ENCODE measurements at places on chromosomes 6 and 20.

GRCh38 chr6:21628160-21628559 is 34.6 kb downstream of the SOX4 start:
- no peak for ATAC-seq

DNA sequence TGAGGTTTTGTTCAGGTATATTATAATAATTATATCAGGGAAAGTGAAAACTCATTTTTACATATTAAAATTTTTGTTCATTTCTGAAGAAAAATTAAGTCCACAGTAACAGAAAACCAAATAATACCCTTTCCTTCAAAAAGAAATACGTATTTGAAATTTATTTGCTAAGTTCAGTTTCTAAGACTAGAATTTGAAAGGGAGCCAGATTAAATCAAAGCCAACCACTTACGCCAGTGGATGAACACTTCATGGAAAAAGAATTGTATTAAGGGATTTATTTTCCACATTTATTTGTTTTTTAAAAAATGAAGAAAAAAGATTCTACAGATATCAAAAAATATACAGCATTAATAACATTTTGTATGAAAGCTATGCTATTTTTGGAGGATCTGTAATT is 654.4 kb downstream of the EYS start:
- ATAC-seq = no peak

GRCh38 chr6:18161431-18161830 is 6.2 kb downstream of the KDM1B start:
- no peak for ATAC-seq

DNA sequence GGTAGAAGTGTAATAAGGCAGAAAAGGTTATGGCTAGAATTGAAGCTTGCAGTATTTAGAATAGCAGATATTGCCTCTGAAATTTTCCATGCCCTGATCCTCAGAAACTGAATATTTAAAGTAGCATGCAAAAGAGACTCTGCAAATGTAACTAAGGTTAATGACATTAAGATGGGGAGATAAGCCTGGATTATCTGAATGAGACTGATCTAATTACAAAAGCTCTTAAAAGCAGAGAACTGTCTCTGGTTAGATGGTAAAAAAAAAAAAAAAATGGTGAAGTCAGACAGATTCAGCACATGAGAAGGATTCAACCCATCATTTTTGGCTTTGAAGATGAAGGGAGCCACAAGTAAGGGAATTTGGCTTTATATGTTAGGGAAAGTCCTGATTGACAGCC is 503.7 kb upstream of the IRAK1BP1 start:
- ATAC-seq = no peak

DNA sequence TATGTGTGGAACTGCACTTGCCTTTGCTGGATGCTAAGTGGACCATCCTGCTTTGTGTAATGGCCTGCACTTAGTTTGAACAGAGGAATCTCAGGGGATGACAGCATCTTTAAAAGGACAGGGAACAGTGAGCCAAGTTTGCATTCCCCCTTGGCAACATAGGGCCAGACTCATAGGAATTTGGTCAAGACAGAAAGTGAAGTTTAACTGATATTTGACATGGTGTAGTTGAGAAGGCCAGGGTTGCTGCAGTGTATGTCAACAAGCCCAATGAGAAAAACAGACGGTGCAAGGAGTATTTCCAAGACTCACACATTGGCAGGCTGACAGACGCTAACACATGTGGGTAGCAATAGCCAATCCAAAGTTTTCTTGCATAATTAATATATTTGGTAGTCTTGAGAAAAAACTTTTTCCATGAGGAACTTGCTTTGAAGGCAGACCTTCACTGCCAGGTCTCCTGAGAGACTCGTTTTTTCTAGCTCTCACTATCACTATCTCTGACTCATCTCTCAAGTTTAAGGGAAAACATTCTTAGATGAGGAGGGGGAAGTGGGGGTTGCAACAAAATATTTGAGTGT is 213.8 kb downstream of the IBTK start:
- no peak for ATAC-seq

- ATAC-seq = no peak
Observed at GRCh38 chr6:10033223-10033829, 381.5 kb downstream of the TFAP2A start.

DNA sequence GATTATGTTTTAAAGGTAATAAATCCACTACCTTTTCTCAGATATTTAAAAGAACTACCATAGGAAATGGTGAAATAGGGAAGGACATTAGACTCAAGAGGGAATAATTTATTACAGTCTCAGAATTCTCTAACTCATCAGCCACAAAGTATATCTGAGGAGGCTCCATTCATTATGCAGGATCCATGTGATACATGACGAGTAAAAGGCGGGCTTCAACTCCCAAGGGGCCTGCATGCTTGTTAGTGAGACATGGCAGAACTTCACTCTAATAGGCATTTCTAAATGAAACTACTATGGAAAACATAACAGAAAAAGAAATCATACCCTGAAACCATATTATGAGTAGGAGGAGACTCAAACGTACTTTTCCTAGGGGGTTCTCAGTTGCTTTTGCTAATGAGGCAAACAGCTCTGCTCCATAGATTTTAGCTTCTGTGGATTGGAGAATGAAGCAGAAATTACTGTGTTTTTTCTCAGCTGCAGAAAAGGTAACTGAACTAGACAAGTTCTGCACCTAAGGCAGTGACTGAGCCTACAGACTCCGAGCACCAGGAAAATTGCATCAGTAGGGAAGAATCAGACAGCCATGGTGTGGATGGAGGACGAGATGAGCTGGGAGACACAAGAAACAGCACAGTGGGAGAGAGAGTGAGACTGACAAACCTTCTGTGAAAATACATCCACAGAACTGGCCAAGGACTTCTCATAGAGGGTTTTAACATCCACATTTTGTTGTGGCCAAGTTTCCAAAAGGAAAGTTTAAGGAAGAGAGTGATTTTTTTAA is 254.6 kb upstream of the PRDM1 start:
- ATAC-seq = no peak

DNA sequence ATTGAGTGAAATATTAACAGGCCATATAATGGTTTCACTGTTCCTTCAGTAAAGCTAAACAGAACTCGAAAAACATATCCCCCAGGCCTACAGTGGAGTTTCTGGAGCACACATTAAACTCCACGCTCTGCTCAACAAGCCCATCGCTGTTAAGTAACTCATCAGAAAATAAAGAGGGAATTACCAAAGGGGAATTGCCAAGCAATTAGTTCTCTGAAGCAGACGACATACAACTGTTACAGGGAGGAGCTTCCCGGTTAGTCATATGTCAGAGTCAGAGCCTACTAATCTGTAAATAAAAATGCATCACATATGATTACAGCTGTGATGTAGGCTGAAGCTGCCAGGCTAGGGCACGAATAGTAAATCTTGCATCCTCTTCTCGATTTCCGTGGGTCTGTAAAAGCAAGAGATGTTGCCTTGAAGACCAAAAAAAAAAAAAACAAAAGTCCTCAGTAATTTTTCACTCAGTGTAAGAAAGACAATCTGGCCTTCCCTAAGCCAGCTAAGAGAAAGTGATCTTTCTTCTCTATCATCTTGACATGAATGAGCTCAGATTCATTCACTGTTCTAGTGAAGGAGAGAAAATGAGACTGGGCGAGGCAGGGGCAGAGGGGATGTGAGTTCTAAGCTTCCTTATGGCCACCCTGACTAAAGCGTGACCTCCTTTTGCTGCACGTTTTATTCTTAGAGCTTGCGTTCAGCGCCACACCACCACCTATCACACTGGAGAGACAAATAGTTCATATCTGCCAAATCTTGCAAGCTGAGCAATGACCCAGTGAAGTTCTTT is 13.8 kb downstream of the ATXN1 start:
- peak; percentile 95 for ATAC-seq

- no peak for ATAC-seq
Observed at GRCh38 chr20:45088247-45088646, 12.7 kb downstream of the KCNS1 start.

DNA sequence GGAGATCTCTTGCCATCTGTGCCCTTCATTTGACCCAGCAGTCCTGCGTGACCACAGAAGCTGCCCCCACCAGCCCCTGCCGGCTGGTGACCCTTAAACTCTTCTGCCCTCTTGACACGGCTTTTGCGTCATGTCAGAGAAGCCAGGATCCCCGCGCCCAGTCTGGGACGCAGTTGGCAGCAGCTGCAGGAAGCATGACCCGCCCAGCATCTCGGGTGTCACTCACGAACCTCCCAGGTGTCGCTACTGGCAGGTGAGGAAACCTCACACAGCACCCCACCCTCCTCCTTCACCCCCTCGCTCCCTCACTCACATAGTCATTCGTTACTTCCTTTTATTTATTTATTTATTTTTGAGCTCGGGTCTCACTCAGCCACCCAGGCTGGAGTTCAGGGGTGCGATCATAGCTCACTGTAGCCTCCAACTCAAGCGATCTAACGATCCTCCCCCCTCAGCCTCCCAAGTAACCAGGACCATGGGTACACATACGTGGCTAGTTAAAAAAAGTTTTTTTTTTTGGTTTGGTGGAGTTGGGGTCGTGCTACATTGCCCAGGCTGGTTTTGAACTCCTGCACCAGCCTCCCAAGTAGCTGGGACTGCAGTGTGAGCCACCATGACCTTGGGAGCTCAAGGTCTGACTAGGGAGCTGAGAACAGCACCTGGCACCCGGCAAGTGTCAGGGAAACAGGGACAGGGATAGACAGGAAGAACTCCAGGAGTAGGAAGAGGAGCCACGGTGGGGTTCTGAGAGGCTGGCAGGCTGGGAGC is 14.1 kb upstream of the SPDEF start:
- ATAC-seq = no peak

DNA sequence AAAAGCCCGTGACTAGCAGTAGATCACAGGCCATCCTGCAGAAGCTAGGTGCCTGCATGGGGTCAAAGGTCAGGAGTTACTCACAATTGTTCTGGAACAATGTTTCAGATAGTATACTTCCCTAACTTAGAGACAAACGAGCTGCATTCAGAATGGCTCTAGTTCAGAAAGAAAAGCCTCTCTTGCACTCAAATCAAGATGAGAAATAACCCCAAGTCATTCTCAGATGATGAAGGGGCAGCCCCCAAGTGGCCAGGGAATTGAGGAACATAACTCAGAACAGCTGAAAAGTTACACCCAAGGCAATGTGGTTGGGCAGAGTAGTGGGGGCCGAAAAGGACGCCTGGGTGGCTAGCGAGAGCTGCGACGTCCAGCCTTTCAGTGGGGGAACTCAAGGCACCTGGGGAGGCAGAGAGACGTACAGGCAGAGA is 27.8 kb downstream of the FYN start:
- ATAC-seq = peak; percentile 27

GRCh38 chr6:156988276-156989158 is 211.3 kb downstream of the ARID1B start:
- no peak for ATAC-seq

GRCh38 chr6:20845592-20845991 is 311.3 kb downstream of the CDKAL1 start:
- ATAC-seq = no peak

DNA sequence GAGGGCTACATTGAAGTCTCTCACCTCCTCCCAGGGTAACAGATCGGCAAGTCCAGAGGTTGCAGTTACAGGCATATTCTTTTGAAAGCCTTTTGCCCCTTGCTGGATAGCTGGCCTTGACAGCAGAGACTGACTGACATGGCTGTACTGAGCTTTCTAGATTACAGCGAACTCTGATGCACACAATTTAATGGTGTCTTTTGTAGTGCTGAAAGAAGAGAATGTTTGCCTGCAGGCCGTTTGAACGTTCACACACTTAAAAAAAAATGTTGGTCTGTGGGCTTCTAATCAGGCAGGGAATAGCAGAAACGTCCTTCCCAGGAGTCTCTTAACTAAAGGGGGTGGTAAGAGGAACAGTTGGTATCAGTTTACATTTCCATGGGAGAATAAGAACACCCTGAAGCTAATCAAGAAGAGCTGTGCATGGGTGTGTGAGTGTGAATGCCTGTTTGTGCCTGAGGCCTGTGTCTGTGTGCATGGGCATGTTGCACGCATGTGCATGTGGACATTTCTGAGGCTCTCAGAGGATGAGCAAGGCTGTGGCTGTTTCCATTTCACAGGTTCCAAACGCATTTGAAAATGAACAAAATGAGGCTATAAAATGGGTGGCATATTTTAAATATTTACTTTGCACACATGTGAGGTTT is 213.9 kb upstream of the SSTR4 start:
- no peak for ATAC-seq

- ATAC-seq = no peak
Observed at GRCh38 chr6:29489286-29489685, 1.5 kb upstream of the MAS1L start.

DNA sequence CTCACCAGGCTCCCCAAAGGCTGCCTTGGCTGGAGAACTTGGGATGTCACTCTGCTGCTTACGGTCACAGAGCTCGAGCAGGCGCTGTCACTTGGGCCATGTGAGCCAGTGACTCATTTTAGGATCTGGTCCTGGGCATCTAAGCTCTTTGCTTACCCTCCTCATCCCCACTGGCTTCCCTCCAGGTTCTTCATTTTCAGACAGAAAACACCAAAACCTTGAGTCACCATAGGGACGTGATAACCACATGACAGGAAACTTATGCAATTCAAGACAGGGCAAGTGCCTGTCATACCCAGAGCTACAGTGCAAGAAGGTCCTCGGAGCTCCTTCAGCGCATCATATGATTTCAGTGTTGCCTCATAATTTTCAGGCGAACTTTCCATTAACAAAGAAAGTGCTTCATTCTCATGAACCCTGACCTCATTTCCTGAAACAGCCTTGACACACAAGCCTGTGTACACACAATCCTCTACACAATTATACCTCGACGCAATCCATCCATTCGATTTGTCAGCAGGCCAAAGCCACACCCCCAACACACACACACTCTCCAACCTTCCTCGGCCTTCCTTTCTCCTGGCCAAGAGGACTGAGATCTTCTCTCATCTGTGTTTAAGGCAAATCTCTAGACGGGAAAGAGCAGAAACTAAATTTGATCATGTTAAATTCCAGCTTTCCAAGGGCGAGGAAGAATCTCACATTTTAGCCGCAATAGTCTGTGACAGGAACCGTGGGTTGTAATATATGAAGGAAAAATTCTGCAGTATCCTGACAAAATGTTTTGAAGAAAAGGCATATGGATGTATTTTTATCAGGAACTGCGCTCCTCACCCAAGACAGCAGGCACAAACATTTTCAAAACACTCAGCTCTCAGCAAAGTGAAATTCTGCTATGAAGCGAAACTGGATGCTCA is 25.3 kb downstream of the TBC1D7 start:
- ATAC-seq = peak; percentile 96

- no peak for ATAC-seq
Observed at GRCh38 chr6:139370283-139370998, 4.0 kb downstream of the CITED2 start.

- no peak for ATAC-seq
Observed at GRCh38 chr6:452301-453067, 60.9 kb downstream of the IRF4 start.

GRCh38 chr20:49675368-49676151 is 38.1 kb downstream of the B4GALT5 start:
- ATAC-seq = no peak

DNA sequence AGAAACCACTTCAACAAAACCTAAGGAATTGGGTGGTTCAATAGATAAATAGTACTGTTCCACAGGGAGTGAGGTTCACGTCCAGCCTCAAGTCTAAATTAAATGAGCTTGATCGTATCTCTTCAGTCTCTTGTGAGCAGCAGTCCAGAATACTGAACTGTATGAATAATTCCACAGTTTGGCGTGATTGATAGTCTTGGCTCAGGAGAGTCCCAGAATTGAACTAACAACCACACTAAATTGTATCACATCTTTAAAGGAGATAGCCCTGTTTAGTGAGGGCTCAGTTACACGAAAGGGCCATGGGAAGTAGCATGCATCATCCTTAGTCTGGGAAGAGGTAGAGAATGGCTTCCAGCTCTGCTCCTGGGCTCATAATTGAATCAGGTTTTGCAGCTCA is 224.6 kb downstream of the PACRG start:
- ATAC-seq = no peak
